Left lobe of liver (tissue), 2 donors: ENCODE measurements at places on chromosomes 4 and X.

- DNase-seq, result no peak
Observed at GRCh38 chr4:166078955-166079354, 205.9 kb downstream of the TLL1 start.

GRCh38 chr4:72006586-72006985 is 25.2 kb upstream of the NPFFR2 start:
- DNase-seq, result no peak

- DNase-seq, result no peak
Observed at GRCh38 chr4:146063143-146063542, 112.4 kb upstream of the LSM6 start.

GRCh38 chrX:109312757-109313156 is 169.1 kb downstream of the GUCY2F start:
- DNase-seq, result no peak

DNA sequence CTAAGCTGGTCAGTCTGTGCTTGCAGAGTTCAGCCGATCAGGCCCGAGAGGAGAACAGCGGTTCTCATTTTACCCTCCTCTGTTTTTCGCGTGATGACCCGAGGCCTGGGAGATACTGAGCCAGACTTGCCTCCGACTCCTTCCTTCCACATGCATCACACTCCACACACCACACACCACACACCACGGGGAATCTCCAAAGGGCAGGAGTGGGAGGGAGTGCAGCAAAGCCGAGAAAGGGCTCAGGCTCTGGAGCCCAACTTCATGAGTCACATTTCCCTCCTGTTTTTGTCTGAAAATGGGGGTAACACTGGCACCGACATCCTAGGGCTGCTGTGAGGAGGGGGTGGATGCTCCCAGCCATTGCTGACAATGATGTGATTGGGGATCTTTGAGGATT is 38.9 kb downstream of the TKTL1 start:
- no peak for DNase-seq

DNA sequence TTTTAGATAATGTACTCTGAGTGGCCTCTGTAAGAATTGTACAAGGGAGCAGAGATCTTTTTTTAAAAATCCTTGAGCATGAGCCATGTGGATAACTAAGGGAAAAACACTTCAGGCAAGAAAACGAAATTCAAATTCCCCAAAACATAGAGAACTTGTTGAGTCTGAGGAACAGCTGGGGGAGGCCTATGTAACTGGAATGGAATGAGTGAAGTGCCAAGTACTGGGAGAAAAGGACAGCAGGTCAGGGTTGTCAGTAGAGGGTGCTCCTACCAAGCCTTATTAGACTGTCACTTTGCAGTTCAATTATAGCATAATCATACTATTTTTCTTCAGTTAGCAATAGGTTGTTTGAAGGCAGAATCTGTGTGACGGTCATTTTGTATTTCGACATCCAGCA is 135.1 kb downstream of the ARHGAP6 start:
- no peak for DNase-seq

DNA sequence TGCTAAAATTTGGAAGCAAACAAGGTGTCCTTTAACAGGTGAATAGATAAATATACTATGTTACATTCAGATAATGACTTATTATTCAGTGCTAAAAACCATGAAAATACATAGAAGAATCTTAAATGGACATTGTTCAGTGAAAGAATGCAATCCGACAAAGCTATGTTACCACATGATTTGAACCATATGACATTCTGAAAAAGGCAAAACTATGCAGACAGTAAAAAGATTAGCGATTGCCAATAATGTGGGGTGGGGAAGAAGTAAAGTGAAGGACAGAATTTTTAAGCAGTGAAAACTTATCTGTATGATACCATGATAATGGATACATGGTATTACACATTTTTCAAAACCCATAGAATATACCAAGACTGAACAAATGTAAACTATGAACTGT is 926.9 kb downstream of the FAT4 start:
- DNase-seq, result no peak

GRCh38 chr4:3079694-3080123 is 5.2 kb downstream of the HTT start:
- DNase-seq, result no peak
